Stimulated activated CD4-positive, alpha-beta T cell treated with anti-CD3 and anti-CD28 coated beads, Interleukin-4, amount 100 ng/mL, for 1 hour (primary cell): ENCODE measurements at places on chromosomes 16 and 17.

GRCh38 chr16:89009343-89010209 lies 32.6 kb upstream of the CBFA2T3 start:
- no peak for DNase-seq

DNA sequence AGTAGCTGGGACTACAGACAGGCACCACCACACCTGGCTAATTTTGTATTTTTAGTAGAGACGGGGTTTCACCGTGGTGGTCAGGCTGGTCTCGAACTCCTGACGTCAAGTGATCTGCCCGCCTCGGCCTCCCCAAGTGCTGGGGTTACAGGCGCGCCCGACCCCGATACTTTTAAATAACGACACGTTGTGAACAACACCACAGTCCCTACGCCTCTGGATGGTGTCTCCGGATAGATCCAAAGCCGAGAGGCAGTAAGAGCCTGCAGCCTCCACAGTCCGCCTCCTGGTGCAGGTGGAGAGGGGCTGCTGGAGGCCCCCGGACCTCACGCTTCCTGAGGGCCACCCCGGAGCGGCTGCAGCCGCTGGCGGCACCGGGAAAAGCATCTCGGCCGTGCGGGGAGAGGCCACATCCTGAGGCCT lies 741 bp upstream of the TLCD3A start:
- no peak for DNase-seq

GRCh38 chr16:22023505-22023904 lies 15.6 kb downstream of the MOSMO start:
- DNase-seq: no peak

DNA sequence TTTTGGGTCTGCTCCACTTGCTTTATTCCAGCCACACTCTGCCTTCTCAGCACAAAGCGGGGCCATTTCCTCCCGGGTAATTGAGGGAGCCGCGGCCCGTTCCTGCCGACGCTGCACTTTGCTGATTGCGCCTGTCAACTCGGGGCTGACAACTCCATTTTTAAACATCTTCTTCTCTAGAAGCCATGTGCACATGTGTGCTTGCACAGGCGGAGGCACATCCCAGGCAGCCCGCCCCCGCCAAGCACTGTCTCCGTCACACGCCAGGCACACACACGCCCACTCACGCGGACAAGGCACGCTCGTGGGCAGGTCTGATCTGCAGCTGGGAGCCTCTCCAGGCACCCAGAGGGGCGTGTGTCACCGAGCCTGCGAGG lies 63.2 kb downstream of the ENGASE start:
- no peak for DNase-seq

GRCh38 chr17:77943971-77944370 lies 14.5 kb upstream of the TNRC6C start:
- no peak for DNase-seq

- DNase-seq: no peak
Observed at GRCh38 chr16:22330326-22330725, 33.1 kb downstream of the POLR3E start.

DNA sequence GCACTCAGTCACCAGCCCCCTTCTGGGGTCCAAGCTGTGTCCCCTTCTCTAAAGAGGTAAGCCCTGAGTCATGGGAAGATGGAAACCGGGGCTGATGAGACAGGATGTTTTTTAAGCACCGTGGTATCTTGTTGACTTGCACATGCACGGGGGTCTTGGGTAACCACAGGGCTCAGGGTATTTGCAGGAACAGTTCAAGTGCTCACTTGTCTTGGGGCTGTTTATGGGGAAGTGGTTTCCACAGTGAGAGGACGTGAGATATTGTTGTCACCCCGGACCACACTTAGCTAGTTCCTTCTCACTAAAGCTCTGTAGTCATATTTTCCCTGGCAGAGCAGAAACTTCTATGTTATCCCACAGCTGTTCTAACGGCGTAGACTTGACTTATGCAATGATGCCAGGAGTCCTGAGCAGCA lies 7.7 kb downstream of the CCL3L1 start:
- no peak for DNase-seq

DNA sequence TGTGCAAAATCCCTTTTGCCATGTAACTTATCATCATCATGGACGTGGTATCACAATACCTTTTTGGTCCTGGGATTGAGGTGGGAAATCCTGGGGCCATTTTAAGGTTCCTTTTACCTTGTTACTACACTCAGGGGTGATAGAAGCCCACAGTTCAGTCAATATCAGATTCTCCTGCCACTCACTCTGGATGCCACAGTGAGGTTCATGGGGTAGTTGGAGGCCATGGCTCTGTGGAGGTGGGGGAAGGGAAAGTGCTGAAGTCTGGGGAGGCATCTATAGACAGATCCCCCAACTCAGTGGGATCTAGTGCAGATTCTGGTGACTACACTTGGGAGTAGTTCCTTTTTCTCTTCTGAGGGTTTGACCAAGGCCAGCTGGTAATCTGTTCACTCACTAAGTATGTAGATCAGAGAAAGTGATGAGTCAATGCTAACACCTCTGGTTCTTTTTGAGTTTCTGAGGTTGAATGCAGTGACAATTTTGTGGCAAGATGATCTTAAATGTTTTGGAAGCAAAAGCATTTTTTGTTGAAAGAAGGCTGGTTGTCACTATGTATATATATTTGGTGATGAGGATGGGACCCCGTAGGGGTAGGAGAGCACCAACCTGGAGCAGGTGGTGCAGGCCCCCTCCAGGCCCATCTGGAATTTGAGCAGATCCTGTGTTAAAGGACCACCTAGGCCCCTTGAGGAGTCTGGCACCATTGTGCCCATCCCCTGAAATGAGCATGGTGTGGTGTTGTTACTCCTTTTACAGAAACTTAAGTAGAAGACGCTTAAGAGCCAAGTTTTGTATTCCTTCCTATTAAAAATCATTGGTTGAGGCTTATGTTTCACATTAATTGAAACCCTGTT lies 18.8 kb upstream of the IRF8 start:
- no peak for DNase-seq

GRCh38 chr16:85484347-85485300 lies 128.5 kb upstream of the GSE1 start:
- DNase-seq: no peak

- no peak for DNase-seq
Observed at GRCh38 chr17:32174889-32175288, 32.6 kb downstream of the RHOT1 start.

DNA sequence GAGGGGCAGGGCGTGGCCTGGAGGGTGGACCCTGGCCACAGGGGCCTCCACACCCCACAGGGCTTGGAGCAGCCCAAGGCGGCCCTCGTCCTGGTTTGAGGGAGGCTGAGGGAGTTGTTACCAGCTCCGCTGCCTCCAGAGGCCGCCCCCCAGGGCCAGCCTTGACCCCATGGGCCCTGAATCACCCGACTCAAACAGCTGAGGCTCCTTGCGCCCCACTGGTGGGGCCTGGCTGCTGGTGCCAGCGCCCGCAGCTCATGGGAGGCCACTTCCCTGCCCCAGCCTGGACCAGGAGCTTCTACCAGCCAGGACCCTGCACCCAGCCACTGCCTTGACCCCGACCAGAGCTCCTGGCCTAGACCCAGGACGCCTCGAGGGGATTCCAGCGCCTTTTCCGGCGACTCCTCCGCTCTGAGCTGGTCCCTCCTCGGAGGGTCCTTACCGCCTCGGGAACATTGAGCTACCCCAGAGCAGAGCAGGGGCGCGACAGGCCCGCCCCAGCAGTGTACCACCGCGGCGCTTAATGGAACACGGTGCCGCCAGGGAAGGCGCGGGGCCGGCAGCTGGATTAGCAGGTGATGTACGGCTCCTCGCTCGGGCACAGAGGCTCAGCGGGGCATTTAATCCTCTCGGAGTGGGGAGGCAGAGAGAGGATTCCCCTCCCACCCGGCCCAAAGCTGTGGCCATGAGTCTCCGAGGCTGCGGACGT lies 37.2 kb downstream of the GSE1 start:
- no peak for DNase-seq

- DNase-seq: no peak
Observed at GRCh38 chr16:78927766-78928165, 672.8 kb downstream of the MAF start.

- no peak for DNase-seq
Observed at GRCh38 chr16:78485188-78485916, 385.9 kb downstream of the WWOX start.

DNA sequence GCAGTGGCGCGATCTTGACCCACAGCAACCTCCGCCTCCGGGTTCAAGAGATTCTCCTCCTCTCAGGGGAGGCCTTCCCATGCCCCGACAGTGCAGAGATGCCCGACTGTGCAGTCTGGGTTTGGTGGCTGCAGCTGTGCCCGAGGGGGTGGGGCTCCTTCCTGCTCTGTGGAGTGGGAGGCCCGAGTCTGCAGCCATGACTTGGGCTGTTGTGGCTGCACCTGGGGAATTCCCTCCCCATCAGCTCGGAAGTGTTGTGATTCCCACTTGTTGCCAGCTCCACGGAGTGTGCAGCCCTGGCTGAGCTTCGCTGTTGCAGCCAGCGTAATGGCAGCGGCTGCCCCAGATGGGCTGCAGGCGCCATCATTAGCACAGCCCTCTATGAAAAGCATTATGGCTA lies 66.4 kb upstream of the SMIM36 start:
- peak; percentile 32 for DNase-seq

DNA sequence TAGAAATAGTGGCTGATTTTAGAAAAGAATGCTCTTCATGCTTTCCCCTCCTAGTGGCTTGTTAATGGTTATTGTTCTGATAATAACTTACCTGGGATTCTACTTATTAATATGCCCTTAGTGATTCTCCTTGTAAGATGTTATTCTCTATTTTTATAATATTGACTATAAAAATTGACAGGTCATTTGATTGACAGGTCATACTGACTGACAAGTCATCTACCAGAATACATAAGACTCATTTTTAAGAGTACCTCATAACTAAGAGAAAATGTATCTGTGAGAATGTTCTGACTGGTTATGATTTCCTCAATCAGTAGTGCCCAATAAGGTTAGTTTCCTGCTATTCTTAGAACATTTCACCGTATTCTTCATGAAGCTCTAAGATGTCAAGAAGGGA lies 8.6 kb upstream of the COX10 start:
- no peak for DNase-seq

DNA sequence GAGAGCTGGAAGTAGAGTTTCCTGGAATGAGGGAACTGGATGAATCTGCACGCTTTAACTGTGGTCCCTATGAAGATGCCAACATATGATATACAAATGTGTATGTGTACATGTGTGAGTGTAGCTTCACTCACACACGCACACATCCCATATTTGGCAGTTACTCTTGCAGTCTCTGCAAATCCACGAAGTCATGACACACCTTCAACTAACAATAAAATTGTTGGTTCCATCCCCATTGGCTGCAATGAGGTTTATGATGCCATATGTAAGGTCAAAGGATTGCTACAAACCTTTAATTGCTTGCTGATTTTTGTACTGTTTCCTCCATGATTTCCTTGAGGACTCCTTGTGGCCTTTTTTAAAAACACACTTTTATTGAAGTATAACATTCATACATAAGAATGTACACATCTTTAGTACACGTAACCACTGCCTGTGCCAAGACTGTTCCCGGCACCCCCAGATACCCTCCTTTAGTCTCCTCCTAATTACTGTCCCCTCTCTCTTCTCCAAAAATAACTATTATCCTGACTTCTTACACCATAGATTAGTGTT lies 22.0 kb downstream of the MYO1D start:
- no peak for DNase-seq

DNA sequence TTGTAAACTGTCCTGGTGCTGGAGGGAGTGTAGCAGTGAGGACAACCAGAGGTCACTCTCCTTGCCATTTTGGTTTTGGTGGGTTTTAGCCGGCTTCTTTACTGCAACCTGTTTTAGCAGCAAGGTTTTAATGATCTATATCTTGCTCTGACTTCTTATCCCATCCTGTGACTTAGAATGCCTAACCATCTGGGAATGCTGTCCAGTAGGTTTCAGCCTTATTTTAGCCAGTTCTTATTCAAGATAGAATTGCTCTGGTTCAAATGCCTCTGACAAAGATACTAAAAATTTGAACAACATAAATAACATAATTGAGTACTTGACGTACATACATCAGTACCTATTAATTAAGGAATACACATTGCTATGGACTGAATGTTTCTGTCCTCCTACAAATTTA lies 93.3 kb upstream of the TOM1L1 start:
- no peak for DNase-seq

- DNase-seq: no peak
Observed at GRCh38 chr17:68518063-68518815, 6.0 kb downstream of the PRKAR1A start.

DNA sequence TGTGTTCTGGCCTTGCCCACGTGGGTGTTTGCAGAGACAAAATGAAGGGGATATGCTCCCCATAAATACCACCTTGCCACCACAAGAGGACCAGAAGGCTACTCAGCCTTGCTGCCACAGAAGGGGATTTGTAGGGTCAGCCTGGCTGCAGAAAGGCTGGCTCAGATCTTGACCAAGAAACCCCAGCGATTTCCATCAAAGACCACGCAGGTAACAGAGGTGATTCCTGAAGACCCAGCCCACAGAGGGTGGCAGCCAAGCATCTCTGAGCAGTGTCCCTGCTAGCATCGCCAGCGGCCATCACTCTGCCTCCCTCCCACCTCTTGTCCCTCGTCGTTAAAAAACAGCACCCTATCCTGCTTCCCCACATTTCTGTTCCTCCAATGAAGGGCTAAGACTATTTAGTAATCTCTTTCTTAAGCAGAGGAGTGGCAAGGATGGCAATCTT lies 54.9 kb downstream of the BEAN1 start:
- DNase-seq: no peak

DNA sequence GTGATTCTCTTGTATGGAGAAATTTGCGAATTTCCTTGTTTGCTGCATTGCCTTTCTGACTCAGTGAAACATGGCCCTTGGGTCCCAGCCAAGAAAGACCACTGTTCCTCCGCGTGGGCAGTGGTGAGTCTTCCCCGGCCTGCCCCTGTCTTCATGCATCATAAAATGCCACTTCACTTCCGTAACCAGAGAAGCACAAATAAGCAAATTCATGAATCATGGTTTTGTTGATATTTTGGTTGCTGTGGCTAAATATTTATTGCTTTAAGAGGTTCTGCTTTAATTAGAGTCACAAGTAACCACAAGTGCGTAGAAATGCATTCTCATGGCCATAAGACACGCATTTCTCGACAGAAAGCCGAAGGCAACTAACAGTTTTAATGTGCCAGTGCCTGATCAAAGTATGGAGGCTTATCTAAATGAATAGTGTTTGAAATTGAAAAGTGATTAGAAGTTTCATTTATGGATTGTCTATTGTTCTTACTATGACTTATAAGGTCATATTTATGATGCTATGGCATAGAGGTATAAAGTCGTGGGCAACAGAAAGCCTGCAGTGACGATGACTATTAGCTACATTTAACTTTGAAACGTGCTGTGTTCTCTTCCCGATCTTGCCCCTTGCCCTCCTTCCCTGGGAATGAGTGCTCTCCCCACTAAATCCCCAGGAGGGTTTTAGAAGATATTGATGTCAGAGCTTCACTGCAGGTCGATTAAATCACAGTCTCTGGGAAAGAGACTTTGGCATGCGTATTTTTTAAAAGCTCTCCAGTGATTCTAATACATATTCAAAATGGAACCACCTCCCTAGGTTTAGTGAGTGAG lies 76.0 kb downstream of the WIPI1 start:
- DNase-seq: no peak

GRCh38 chr17:3528403-3528851 lies 29.2 kb downstream of the TRPV3 start:
- no peak for DNase-seq

- no peak for DNase-seq
Observed at GRCh38 chr17:77359236-77359635, 218.5 kb downstream of the SEC14L1 start.
